Stimulated activated CD8-positive, alpha-beta memory T cell treated with anti-CD3 and anti-CD28 coated beads, Interleukin-15, amount 100 ng/mL, for 1 hour (primary cell): ENCODE measurements at places on chromosomes 13 and 19.

DNA sequence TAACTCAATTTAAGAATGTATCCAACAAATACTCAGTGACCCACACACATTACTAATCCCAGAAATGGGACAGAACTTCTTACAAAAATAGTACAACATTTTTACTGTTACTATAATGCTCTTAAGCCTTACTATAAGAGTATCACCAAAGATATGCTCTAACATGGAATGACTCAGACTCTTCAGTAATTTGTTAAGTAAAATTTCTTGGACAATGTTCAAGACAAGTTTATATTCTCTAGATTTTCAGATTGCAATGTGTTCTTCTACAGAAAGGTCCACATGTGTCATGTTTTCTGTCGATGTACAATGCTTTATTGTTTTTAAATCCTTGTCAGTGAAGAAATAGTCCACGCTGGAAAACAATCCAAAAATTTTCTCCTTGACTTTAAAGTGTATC lies 66.3 kb upstream of the RFXAP start:
- no peak for DNase-seq

DNA sequence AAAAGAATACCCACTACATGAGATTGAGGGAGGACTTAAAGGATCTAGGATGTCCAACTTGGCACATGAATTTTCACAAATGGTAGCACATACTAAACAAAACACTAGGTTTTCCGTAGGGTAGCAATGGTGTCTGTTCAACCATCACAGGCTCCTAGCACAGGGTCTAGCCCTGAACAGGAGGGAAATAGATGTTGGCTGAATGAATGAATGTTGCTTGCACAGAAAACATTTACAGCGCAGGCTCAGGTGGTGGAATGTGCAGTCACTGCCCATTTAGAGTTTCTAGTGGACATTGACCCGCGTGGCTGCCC lies 1.9 kb upstream of the MYCBP2 start:
- no peak for DNase-seq

DNA sequence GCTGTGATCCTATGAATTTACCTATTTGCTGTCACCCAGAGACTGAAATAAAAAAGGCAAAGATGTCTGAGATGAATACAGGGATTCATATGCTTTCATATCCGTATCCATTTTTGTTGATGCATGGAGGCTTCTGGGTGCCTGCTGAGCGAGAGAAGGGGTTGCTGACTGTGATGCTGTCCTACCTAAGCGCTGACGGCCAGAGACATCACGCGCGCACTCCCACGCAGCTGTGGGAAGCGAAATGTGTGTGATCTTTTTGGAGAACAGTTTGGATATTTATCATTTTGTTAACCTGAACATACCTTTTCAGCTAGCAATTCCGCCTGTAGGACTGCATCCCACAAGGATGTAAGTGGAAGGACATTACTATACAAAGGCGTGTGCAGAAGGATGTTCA lies 23.9 kb downstream of the TSHZ3 start:
- DNase-seq, result no peak

DNA sequence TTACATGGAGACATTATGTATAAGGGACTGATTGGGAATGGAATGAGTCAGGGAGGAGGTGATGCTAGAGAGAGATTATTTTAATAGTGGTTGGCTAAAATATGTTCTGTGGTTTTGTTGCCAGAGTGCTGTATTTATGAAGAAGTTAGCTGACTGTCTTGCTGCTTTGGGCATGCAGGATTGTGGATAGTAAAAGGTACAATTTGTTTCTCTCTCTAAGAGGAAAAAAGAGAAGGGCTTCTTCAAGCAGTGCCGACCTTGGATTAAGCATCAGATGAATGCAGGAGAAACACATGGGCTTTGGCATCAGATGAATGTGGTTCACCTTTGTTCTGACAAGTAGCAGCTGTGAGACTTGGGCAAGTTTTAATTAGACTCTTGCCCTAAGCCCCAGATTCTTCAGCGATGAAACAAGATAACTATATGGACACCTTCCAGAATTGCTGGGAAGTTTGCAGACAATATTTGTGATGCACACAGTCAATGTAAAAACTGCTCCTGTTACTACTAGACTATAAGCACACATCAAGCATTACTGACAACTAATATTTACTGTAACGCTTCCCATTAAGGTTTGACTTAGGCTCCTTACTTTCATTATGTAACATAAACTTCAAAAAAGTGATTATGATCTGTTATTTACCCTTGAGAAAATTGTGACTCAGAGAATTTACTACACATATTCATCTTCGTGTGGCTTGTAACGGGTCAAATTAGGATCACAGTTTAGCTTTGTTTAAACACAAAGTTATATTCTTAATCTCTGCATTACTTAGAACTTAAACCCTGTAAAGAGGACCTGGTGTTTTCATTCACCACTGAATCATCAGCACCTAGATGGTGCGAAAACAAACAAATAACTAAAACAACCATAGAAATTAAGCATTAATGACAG lies 824.0 kb downstream of the PCDH9 start:
- no peak for DNase-seq

- no peak for DNase-seq
Measured at GRCh38 chr13:40145139-40145538, 489.7 kb downstream of the COG6 start.

DNA sequence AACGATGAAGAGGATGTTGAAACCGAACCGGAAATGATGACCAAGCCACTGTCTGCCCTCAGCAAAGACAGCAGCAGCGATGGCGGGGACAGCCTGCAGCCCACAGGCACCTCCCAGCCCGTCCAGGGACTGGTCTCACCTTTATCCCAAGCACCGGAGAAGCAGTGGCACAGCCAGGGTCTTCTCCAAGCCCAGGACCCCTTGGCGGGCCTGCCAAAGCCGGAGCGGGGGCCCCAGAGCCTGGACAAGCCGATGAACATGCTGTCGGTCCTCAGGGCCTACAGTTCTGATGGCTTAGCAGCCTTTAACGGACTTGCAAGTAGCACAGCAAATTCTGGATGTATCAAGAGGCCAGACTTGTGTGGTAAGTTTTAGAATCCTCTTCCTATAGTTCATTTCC lies 177.0 kb downstream of the ZNF536 start:
- DNase-seq, result no peak

- no peak for DNase-seq
Measured at GRCh38 chr13:100382785-100383184, 205.8 kb downstream of the GGACT start.

DNA sequence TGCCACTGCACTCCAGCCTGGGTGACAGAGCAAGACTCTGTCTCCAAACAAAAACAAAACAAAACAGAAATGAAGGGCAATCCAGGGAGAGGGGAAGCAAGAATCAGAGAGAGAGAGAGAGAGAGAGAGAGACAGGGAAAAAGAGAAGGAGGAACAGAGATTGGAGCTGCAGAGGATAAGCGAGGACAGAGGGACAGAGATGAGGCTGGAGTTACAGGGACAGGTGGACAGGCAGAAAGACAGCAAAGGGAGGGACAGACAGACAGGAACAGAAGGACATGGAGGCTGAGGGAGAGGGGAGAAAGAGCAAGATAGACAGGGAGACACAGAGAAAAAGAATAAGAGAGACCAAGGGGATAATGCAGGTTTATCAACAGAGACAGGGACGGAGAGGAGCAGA lies 1.3 kb upstream of the CRX start:
- DNase-seq, result no peak

DNA sequence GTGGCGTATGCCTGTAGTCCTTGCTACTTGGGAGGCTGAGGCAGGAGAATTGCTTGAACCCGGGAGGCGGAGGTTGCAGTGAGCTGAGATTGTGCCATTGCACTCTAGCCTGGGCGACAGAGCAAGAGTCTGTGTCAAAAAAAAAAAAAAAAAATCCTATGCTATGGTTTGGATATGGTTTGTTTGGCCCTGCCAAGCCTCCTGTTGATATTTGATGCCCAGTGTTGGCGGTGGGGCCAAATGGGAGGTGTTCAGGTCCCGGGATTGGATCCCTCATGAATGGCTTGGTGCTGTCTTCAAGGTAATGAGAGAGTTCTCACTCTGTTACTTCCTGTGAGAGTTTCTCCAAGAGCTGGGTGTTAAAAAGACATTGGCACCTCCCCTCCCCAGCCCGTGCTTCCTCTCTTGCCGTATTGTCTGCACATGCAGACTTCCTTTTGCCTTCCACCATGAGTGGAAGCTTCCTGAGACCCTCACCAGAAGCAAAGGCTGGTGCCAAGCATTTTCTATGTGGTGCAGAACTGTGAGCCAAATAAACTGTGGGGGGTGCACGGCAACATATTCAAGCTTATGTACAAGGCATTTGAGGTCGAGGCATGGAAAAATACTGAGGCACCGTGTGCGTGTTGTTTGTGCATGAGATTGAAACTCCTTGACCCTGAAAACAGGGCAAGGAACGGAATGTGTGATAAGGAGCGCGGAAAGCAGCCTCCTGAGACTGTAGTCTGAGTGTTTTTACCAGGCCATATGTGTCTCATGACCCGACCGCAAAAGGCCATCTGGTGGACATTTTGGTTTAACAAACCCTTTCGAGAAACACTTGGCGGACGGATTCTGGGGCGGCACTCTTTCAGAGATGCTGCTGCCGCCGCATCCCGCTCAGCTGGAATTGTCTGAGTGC lies 7.3 kb downstream of the SIGLEC9 start:
- DNase-seq, result no peak

GRCh38 chr13:50646070-50646469 lies 197.4 kb downstream of the DLEU7 start:
- no peak for DNase-seq

GRCh38 chr13:73910733-73911132 lies 223.5 kb downstream of the KLF12 start:
- DNase-seq, result no peak

DNA sequence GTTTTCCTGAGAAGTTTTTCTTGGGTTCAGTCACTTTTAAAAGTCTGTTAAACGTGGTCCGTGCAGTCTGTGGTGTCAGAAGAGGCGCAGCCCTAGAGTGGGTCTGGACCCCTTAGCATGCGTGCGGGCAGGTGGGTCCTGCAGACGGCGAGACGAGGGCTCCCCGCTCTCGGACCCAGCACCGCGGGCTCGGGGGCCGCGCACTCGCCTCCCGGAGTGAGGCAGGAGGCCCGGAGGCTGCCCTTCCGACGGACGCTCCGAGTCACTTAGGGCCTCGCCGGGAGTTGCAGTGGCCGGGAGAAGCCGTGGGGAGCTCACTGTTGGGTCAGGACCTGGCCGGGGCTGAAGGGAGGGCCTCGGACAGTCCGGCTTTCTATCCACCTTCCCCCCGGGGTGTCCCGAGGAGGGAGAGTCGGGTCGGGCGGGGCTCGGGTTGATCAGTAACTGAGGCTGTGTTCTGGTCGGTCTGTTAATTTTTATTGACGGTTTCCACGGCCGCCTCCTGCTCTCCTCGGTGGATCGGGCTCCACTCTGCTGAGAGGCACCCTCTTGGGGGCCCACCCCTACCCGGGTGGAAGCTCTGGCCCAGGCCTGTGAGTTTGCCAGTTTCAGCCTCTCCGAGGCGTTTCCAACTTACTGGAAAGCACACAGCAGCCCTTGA lies 1.3 kb downstream of the PTBP1 start:
- no peak for DNase-seq

- no peak for DNase-seq
Measured at GRCh38 chr19:12784394-12784870, 6.9 kb upstream of the JUNB start.

- no peak for DNase-seq
Measured at GRCh38 chr13:35378939-35379338, 97.5 kb downstream of the MAB21L1 start.

DNA sequence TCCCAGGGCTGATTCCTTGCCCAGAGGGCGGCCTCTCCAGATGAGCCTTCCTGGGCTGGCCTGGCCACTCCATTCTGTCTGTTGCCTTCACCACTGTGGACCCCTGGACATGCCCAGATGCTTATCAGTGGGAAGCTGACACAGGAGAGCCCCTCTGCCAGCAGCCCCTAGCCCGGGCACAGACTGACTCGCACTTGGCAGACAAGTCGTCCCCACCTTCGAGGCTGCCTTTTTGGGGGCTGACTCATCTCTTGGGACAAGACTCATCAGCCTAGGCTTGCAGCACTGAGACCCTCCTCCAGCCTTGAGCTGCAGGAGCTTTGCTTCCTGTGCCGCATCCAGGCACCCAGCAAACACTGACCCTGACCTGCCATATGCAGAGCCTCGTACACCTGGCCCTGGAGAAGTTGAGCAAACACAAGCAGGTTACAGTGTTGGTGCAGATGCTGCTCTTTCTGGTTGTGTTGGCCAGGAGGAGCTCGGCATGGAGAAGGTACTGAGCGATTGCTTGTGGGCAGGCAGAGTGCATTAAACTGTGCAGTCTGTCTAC lies 8.1 kb downstream of the CHST8 start:
- no peak for DNase-seq

DNA sequence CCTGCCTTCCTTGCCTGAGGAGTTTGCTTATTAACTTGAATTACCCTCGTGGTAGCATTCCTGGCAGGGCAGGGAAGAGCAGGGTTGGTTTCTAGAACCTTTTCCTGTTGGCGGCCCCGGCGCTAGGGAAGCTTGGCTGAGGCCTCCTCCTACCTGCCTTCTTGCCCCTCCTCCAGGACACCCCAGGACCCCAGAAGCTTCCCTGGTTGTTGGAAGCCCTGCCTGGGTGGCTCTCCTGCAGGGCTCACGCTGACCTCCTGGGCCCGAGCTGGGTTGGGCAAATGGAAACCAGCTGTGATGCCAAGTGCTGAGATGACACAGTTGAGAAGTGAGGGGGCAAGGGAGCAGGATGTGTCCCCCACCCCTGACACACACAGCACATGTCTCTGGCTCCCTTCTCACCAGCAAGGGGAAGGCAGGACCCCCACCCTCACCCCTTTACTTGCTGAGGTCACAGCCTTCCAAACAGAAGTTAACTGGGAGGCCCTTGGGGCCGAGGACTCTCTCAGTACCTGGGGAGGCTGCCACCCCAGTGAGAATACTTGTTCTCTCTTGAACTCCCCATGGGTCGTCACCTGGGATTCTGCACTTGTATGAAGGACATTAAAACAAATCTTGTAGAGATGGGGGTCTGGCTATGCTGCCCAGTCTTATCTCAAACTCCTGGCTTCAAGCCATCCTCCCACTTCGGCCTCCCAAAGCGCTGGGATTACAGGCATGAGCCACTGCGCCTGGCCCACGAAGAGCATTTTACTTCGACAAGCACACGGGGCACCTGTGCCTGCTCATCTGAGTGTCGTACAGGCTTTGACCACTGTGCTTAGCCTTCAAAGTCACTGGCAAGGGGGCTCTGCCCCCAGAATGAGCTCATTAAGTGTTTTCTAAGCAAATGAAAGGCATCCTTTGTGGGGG lies 10.5 kb downstream of the CEBPA start:
- DNase-seq, result no peak

DNA sequence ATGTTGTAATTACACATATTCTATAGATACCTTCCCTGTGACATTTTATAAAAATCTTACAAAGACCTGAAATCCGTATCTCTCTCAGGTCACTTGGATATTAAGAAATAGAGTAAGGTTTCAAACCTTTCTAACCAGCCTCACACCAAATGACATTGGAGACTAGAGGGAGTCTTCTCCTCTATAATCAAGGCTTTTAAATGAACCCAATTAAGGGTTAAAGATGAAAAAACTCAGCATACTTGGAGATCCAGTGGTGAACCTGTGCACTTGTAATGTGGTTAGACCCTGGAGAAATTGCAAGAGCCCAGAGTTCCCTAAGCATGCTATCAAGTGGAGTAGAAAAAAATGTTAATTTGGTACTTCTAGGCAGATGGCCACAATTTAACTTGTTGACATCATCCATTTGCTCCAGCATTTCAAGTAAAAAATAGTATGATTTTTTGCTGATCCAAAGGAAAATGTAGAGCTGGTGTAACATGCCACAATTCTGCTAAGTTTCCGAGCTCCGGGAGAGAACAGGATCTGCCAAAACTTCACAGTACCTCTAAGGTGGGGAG lies 554.1 kb upstream of the MIR17HG start:
- no peak for DNase-seq
